ENCODE measurements at places on chromosomes 2 and 18.

DNA sequence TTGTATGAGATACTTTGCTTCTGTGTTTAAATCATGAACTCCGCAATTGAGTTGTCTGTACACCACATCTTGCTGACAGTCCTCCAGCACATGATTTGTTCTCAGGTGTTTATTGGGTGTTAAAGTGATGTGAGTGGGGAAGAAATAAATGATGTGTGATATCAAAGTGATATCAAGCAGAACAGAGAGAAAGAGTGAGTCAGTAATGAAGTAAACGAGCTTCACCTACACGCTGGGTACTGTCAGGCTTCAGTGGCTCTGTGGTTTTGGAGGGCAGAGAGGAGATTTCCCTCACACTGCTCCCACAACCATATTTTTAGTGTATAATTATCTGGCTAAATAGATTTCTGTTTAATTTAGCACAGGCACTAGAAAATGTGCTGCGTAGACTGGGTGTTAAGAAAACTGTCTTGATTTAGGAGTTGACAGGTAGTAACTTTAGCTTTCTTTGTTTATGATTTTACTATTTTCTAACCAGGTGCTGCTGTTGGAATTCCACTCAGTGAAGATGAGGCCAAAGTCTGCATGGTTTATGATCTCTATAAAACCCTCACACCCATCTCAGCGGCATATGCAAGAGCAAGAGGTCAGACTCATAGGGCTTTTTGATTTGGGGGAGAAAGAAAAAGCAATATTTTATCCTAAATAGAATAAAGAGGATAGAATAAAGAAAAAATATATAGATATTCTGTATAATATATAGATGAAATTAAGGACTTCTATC is 21.2 kb downstream of the ATIC start:
- peak; percentile 9 for DNase-seq

GRCh38 chr2:97913846-97914245 is 81.9 kb downstream of the TMEM131 start:
- DNase-seq, result no peak

- no peak for DNase-seq
These were observed 185.4 kb downstream of the TFCP2L1 start for GRCh38 chr2:121099329-121100290.

GRCh38 chr2:17762451-17762850 is 8.5 kb downstream of the GEN1 start:
- no peak for DNase-seq

GRCh38 chr2:186058614-186059013 is 320.0 kb downstream of the FSIP2 start:
- peak; percentile 69 for DNase-seq

DNA sequence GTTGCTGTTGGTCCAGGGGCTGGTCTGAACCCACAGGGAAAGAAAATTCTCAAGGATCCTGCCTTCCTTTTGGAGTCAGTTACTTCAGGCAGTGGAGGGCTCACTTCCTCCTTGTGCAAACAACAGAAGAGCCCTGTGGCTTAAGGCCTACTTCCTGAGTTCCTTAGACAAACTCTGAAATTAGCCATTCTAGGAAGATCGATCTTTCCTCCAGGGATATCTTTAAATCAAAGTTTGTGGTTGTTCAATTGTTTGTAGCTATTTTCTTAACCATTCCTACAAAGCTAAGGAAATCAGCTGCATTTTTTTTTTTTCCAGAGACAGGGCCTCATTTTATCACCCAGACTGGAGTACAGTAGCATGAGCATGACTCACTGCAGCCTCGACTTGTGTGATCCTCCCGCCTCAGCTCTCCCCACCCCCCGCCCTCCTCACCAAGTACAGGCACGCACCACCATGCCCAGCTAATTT is 156.0 kb downstream of the TANC1 start:
- DNase-seq, result no peak

- no peak for DNase-seq
These were observed 226.2 kb downstream of the TPGS2 start for GRCh38 chr18:36602620-36603019.

- DNase-seq, result no peak
These were observed 115.7 kb downstream of the NCKAP5 start for GRCh38 chr2:133452583-133452982.

GRCh38 chr2:20322527-20323300 is 27.9 kb downstream of the PUM2 start:
- no peak for DNase-seq

- DNase-seq, result no peak
These were observed 496.9 kb downstream of the EPHA4 start for GRCh38 chr2:221075203-221075602.

DNA sequence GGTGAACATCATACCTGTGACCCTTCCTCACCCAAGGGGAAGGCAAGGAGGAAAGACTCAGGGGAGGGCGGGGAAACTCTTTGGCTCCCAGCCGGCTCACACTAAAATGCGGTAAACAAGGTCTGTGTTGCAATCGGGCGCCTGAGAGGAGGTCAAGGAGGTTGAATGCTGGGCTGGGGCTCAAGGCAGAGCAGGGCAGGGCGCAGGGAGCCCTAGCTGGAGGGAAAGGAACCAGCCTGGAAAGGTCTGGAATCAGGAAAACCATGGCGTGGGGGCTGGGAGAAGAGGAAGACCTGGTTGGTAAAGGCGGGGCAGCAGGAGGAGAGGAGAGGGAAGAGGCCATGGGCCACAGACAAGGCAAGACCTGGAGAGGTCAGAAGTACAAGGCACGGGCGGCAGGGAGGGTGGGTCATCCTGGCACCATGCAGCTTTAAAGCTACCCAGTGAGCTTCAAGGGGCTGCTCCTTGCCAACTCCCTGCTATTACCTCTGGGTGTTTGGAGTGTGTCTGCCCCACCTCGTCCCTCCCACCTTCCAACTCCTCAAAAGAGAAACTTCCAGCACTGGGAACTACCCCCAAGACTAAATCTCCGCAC is 4.8 kb upstream of the TMEM37 start:
- no peak for DNase-seq

- no peak for DNase-seq
These were observed 423.9 kb upstream of the MAP2 start for GRCh38 chr2:208999911-209000310.

DNA sequence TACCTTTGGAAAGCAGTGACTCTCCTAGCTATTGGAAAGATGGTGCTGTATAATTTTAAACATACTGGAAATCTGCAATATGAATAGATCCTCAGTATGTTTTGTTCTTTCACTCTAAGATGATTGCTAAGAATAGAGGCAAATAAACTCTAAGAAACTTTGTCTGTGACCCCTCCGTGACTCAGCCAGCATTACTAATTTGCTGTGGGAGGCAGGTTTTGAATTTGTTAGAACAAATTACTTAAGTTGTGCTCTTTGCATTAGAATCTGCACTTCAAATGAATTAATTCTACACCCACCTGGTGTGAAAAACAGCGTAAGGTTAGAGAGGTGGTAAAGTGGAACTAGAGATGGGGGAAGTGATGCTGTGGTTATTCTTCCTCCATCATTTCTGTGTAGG is 142.2 kb downstream of the RAPGEF4 start:
- DNase-seq, result no peak

DNA sequence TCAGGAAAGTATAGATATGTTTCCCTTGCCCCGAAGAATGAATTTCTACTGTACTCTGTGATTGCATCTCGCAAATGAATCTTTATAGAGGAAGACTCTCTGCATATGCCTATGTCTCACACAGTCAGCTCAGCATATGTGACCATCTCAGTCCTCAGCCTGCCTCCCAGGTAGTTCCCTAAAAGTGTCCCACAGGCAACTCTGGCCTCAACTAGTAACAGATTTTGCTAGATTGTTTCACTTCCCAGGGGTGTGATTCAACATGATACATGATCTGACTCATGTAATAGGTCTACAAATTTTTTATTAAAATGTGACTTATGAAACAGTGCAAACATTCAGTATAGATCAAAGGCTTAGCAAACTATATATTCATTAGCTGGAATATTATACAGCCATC is 296.6 kb upstream of the CRIM1 start:
- DNase-seq, result no peak

DNA sequence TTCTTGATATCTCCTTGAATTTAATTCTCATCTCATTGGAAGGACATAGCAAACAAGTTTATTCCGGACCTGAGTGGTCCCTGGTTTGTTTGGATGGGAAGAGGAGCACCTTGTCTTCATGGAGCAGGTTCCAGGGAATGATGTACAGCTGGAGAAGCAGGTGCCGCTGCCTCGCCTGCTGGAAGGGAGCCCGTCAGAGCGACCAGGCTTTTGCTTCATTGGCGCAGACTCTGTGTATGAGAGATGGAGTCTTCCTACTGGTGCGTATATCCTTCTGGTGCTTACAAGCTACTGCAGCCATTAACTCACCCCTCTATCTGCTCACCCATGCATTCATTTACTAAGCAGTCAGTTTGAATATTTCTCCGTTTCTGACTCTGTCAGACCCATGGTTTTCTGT is 11.6 kb upstream of the ALLC start:
- no peak for DNase-seq

DNA sequence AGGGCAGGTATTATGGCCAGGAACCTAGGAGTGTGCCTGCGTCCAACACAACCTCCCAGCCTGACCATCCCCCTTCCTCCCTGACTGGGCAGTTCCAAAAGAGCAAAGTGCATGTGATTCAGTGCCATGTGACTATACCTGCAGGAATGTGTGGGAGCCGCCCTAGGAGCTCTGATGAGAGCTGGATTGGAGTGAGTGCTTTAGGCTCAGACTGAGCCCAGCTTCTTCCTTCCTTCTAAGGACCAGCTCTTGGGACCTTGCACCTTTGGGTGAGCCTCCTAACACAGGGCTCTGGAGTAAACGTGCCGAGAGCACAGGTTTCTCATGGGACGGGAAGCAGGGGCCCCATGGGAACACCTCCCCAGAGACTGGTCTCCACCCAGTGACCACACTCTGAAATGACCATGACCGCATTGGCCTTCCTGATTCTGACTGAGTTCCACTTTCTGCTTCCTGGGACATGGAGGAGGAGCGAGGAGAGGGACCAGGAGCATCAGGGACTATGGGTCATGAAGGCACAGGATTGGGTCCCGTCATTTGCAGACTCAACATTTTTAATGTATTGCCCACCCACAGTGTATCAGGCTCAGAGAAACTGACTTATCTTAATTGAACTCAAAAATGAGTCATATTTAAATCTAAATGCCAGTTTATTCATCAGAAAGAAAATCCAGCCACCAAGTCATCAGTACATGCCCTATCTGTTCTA is 87.8 kb upstream of the BCL2L11 start:
- no peak for DNase-seq

DNA sequence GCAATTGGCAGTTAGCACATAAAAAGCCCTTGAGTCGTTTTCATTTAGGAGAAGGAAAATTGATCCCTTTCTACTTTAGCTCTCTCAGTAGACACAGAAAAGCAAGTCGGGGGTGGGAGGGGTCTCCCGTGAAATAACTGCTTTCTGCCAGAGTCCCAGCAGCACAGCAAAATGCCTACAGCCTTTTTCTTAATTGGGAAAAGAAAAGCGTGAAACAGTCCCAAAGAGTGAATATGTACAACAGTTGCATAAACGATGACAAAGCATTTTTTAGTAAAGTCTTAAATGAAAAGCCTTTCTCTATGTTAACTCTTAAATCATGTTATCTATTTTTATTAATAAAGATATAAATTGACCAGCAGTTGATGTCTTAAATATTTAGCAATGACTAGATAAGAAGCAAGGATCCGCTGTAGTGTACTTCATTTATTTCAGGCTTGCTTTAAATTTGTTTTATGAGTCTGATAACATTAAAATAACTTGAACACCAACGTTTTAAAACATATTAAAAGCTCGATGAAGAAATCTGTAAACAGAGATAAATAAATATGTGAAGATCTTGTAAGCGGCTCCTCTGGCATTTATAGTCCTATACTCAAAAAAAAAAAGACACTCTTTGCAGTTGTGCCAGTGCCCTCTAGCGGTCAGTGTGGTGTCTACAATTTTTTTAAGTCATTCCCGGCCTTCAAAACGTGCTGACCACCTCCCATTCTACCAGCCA is 42.3 kb upstream of the ATIC start:
- peak; percentile 89 for DNase-seq

DNA sequence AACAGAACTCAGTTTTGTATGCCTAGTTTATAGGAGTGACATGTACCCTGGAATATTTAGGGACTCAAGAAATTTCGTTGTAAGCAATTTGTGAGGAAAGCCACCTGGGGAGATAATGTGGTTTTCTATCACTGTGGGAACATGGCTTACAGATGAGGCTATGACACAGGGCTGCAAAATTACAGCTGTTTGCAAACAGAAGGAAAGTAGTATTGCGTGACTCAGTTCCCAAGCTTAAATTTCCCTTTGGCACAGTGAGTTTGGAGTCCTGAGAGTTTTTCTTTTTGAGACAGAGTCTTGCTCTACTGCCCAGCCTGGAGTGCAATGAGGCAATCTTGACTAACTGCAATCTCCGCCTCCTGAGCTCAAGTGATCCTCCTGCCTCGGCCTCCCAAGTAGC is 149.8 kb downstream of the MYO5B start:
- DNase-seq, result no peak

DNA sequence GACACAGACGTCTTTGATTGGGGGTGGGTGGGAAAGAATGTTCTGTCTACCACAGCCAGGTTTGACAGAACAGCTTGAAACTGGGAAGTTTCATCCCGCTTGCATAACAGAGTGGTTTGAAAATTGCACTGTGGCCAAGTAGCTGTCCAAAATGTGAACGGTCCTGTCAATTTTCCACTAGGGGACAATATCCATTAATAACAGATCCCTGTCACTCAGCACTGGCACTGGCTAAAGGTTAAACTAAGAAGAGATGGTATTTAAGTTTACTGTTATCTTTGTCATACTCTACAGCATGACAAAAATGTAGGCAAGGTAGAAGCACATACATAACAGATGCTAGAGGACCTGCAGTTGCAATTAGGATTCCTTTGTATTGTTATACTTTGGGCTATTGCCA is 55.6 kb upstream of the ACMSD start:
- no peak for DNase-seq

GRCh38 chr2:207284556-207285472 is 119.1 kb upstream of the KLF7 start:
- DNase-seq, result no peak

DNA sequence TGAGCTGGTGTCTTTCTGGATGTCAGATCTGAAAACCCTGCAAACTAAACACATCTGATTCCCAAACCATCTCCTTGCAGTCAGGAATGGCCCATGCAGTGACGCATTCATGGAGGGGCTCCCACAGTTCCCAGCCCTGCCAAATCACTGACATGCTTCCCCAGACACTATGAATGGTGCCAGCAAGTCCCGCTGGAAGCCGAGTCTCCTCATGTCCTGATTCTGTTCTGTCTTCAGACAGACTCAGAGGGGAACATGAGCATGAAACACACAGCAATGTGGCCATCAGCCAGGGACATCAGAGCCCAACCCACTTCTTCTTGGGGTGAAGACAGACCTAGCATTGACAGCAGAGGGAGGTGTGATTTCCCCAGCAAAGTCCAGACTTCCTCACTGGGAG is 83.7 kb downstream of the TTC32 start:
- no peak for DNase-seq

- no peak for DNase-seq
These were observed 51.9 kb upstream of the PCBP1 start for GRCh38 chr2:70035344-70035844.

- peak; percentile 80 for DNase-seq
These were observed 175.8 kb downstream of the LOXHD1 start for GRCh38 chr18:46481048-46481846.
